ENCODE measurements at places on chromosomes 5 and 9. TPM values are rescaled to one million over a fixed set of nuclear protein-coding genes. Genes with fewer than 3 reads are reported as not detected.
A peak's percentile ranks its signal among the peaks of the same experiment; 100 is the strongest.

GRCh38 chr5:76081811-76082771, 1.1 kb upstream of the SV2C start:
- H3K4me1 ChIP-seq: peaks cover 34% of the 10 kb centered on the region
- no peak overlapping the region for H3K4me3 ChIP-seq
- no peak for DNase-seq
- peaks cover 100% of the 10 kb centered on the region for H3K27me3 ChIP-seq
- H3K36me3 ChIP-seq: no peaks in the 10 kb centered on the region
- no peak overlapping the region for H3K27ac ChIP-seq

- no peak for DNase-seq
- no peak overlapping the region for H3K27ac ChIP-seq
- no peaks in the 10 kb centered on the region for H3K36me3 ChIP-seq
- no peak overlapping the region for H3K4me3 ChIP-seq
- peaks cover 4% of the 10 kb centered on the region for H3K4me1 ChIP-seq
- H3K27me3 ChIP-seq: no peaks in the 10 kb centered on the region
Observed at GRCh38 chr9:107700847-107701246, 211.3 kb upstream of the KLF4 start.

DNA sequence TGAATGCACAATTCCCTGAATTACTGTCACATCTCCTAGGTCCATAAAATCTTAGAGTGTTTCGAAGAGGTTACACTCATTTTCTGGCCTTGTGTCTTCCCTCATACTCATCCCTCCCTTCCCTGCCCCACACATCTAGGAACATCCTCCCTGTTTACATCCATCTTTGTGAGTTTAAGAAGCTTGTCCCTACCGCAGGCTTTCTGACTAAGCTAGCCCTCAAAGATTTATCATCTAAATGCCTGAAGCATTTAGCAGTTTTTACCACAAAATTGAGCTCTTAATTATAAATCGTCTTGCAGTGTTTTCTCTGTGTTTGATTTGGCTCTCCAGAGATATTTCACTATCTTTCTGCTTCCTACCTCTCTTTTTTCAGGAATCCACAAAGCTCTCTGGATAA, 374.8 kb downstream of the KIAA0825 start:
- H3K4me3 ChIP-seq: no peak overlapping the region
- H3K27me3 ChIP-seq: no peaks in the 10 kb centered on the region
- H3K36me3 ChIP-seq: no peaks in the 10 kb centered on the region

GRCh38 chr9:91420501-91421127, 3.0 kb downstream of the NFIL3 start:
- no peaks in the 10 kb centered on the region for H3K36me3 ChIP-seq
- H3K4me1 ChIP-seq: peaks cover 75% of the 10 kb centered on the region
- peak overlapping the region; percentile 74 for H3K4me3 ChIP-seq
- DNase-seq: no peak
- H3K27ac ChIP-seq: peak overlapping the region; percentile 91

- no peaks in the 10 kb centered on the region for H3K36me3 ChIP-seq
- no peak for DNase-seq
- H3K4me1 ChIP-seq: peaks cover 21% of the 10 kb centered on the region
- no peaks in the 10 kb centered on the region for H3K27me3 ChIP-seq
- H3K4me3 ChIP-seq: no peak overlapping the region
Observed at GRCh38 chr9:38012767-38013450, 56.1 kb downstream of the SHB start.

DNA sequence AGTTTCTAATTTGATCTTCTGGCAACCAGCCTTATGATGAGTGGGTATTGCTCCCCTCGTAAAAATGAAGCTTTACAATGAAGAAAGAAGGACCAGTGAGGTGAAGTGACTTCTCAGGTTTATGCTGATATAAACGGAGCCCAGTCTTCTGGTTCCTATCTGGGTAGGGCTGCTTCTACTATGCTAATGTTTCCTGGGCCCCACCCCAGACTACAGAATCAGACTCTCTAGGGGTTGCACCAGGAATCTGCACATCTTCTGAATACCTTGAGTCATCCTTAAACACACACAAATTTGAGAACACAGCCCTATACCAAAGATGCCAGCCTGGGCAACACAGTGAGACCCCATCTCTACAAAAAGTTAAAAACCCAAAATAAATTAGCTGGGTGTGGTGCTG, 16.2 kb downstream of the BTF3 start:
- no peaks in the 10 kb centered on the region for H3K4me1 ChIP-seq
- no peaks in the 10 kb centered on the region for H3K36me3 ChIP-seq
- H3K27me3 ChIP-seq: no peaks in the 10 kb centered on the region
- DNase-seq: no peak

- H3K27ac ChIP-seq: no peak overlapping the region
- peaks cover 3% of the 10 kb centered on the region for H3K4me1 ChIP-seq
Observed at GRCh38 chr5:27011274-27011673, 27.1 kb downstream of the CDH9 start.

DNA sequence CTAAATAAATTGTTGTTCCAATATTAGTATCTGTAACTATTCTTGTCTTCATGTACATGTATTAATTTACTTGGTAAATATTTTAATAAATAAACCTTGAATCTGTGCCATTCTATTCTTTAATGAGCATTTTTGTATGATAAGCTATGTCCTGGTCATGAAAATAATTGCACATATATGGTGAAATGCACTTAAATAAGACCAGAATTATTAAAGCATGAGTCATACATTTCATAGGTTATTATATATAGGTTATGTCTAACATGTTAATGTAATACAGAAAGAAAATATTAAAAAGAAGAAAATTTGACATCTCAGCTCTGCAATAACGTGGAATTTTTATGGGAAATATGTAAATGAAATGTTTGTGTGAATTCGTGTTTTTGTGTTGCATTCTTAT, 1168.1 kb downstream of the TAF11L14 start:
- H3K27ac ChIP-seq: no peak overlapping the region
- H3K27me3 ChIP-seq: no peaks in the 10 kb centered on the region
- DNase-seq: no peak
- no peaks in the 10 kb centered on the region for H3K4me1 ChIP-seq

- H3K27me3 ChIP-seq: no peaks in the 10 kb centered on the region
- no peak overlapping the region for H3K4me3 ChIP-seq
- no peaks in the 10 kb centered on the region for H3K4me1 ChIP-seq
- no peak overlapping the region for H3K27ac ChIP-seq
- DNase-seq: no peak
- H3K36me3 ChIP-seq: no peaks in the 10 kb centered on the region
Observed at GRCh38 chr9:116027511-116027910, 126.1 kb upstream of the PAPPA start.

DNA sequence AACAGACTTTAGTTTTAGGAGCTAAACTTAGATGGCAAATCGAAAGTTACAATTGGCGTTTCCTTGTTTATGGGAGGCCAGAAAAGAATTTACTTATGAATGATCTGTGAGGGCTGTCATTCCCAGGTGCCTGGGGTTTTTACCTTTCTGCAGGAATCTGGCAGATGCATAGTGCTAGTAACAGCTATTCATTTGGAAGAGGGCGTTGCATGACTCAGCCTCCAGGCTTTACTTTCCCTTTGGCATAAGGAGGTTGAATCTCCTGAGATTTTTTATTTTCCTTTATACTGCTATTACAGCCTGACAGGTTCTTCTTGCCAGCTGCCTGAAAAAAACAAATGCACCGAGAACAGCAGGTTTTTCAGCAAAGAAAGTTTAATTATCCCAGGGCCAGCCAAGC, 30.0 kb downstream of the CARD6 start:
- no peaks in the 10 kb centered on the region for H3K4me1 ChIP-seq
- no peaks in the 10 kb centered on the region for H3K27me3 ChIP-seq
- H3K27ac ChIP-seq: no peak overlapping the region
- no peaks in the 10 kb centered on the region for H3K36me3 ChIP-seq
- no peak for DNase-seq

DNA sequence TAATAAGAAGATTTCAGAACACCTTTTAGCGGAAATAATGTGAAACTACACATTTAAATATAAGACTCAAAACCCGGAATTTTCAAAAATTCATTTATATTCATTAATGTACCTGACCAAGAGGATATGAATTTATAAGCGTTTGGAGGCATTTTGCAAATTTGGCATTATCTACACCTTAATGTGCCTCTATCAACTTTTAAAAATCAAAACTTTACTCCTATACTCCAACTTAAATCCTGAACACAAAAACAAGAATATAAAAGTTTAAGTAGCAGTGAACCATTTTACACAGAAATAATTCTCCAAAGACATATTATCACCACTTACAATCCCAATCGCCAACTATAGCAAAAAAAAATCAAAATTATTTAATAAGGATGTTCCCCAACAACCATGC, 3.9 kb downstream of the ZNF608 start:
- peaks cover 14% of the 10 kb centered on the region for H3K4me1 ChIP-seq

DNA sequence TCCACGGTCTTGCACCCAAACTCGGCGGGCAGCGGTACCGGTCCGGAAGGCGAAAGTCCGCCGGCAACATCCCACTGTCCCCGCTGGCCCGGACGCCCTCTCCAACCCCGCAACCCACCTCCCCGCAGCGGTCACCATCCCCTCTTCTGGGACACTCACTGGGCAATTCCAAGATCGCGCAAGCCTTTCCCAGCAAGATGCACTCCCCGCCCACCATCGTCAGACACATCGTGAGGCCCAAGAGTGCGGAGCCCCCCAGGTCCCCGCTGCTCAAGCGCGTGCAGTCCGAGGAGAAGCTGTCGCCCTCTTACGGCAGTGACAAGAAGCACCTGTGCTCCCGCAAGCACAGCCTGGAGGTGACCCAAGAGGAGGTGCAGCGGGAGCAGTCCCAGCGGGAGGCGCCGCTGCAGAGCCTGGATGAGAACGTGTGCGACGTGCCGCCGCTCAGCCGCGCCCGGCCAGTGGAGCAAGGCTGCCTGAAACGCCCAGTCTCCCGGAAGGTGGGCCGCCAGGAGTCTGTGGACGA, 33.3 kb downstream of the CD180 start:
- H3K27me3 ChIP-seq: no peaks in the 10 kb centered on the region
- H3K4me1 ChIP-seq: peaks cover 6% of the 10 kb centered on the region
- H3K4me3 ChIP-seq: no peak overlapping the region
- no peaks in the 10 kb centered on the region for H3K36me3 ChIP-seq

DNA sequence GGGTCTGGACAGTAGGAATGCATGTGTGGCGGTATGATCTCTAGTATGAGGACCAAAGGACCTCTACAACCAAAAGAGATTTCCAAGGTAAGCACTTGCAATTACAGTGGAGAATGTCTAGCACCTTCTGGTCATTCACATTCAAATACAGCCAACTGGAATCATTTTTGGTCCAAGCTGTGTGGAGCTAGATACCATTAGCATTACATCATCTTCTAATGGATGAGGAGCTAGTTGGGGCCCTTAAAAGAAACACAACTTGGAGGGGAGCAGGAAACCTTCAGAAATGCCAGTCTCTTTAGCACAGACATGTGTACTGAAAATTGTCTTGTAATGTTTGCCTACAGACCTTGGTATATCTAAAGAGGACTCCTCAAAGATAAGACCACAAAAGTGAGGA, 244.7 kb downstream of the BNC2 start:
- no peak for DNase-seq
- no peaks in the 10 kb centered on the region for H3K36me3 ChIP-seq
- no peak overlapping the region for H3K4me3 ChIP-seq
- no peaks in the 10 kb centered on the region for H3K4me1 ChIP-seq

- peak overlapping the region; percentile 76 for H3K27ac ChIP-seq
- no peaks in the 10 kb centered on the region for H3K4me1 ChIP-seq
- DNase-seq: no peak
Observed at GRCh38 chr9:128703616-128704355, 1.5 kb downstream of the PKN3 start.

DNA sequence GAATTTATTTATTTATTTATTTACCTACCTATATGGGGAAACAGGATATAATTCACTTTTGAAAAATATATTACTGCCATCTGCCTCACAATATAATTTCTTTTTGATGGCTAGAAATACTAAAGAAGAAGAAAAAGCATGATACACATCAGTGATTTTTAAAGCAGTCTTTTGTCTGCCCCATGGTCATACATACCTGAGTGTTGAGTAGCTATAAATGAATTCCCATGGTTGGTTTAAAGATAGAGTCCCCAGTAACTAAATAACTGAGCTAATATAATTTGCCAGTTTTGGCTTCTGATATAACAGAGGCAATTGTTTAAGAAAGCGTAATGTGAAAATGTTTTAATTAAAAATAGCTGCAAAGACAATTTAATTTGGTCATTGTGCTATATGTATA, 447.8 kb downstream of the PDE4D start:
- H3K36me3 ChIP-seq: no peaks in the 10 kb centered on the region
- no peak for DNase-seq

GRCh38 chr5:141672841-141673813, 8.9 kb downstream of the ARAP3 start:
- H3K4me3 ChIP-seq: no peak overlapping the region
- H3K36me3 ChIP-seq: no peaks in the 10 kb centered on the region
- H3K27ac ChIP-seq: no peak overlapping the region
- no peak for DNase-seq
- no peaks in the 10 kb centered on the region for H3K27me3 ChIP-seq
- peaks cover 3% of the 10 kb centered on the region for H3K4me1 ChIP-seq

DNA sequence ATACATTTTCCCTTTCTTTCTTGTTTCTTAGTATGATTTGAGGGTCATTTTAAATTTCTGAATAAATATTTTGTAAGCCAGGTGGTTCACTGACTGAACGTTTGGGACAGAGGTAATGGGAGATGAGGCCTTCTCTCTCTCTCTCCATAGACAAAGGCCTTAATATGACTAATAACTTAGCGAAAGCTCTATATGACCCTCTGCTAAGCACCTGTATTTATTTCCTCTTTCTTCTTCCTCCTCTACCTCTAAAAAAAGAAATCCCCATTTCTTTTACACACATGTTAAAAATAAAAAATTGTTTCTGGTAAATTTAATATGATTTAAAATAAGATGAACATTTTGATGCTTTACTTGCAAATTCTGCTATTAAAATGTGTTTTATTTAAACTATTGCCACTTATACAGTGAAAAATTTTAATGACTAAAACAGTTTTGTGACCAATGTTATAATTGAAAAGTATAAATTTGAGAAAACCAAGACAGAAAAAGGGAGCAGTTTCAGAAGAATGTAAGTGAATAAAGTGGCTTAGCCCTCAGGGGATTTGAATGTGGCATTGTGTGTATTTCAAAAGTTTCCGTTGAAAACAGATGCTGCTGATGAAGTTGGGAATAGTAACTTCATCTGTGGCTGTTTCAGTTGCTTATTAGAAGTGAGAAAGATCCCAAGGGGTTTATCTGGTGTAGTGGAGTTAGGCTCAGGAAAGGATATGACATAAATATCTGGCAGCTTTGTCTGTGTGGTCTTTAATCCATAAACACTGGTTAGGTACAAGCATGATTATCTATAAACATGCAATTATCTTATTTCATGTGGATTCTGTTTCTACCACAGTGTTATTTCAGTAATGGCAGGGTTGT, 128.6 kb upstream of the GRHPR start:
- no peaks in the 10 kb centered on the region for H3K4me1 ChIP-seq
- no peak for DNase-seq
- no peaks in the 10 kb centered on the region for H3K27me3 ChIP-seq
- H3K27ac ChIP-seq: no peak overlapping the region
- H3K4me3 ChIP-seq: no peak overlapping the region

- H3K36me3 ChIP-seq: no peaks in the 10 kb centered on the region
- H3K27ac ChIP-seq: no peak overlapping the region
- H3K4me1 ChIP-seq: no peaks in the 10 kb centered on the region
- no peak overlapping the region for H3K4me3 ChIP-seq
- H3K27me3 ChIP-seq: no peaks in the 10 kb centered on the region
Observed at GRCh38 chr9:114643896-114644295, 13.7 kb downstream of the TEX53 start.

The DAB2 gene
- total RNA-seq: 162 TPM

The TMEM252 gene
- total RNA-seq: not detected

The STXBP1 gene
- 63.0 TPM for total RNA-seq

The CLPTM1L gene
- total RNA-seq: 171 TPM

The MYMK gene
- not detected for total RNA-seq

The PNPLA7 gene
- 6.3 TPM for total RNA-seq

The CCDC152 gene
- 1.2 TPM for total RNA-seq

The CDKN2B-AS1 gene
- 0.58 TPM for total RNA-seq

The HSD17B3 gene
- total RNA-seq: 0.41 TPM

The MEIKIN gene
- 0.85 TPM for total RNA-seq

The PAEP gene
- total RNA-seq: not detected

The NUDT12 gene
- total RNA-seq: 11.2 TPM

Data from left lung (tissue), 14 donors.